Pericardium fibroblast (primary cell): ENCODE measurements at places on chromosomes 5 and 9. TPM values are rescaled to one million over a fixed set of nuclear protein-coding genes. Genes with fewer than 3 reads are reported as not detected.

C9orf57 gene
- not detected in 2 replicates for total RNA-seq

IRX1 gene
- total RNA-seq, result 0.47 and 8.9 TPM in 2 replicates

OR2V2 gene
- not detected in 2 replicates for total RNA-seq

LCN10 gene
- total RNA-seq, result not detected in 2 replicates
